ENCODE measurements at places on chromosomes 16 and 17.

DNA sequence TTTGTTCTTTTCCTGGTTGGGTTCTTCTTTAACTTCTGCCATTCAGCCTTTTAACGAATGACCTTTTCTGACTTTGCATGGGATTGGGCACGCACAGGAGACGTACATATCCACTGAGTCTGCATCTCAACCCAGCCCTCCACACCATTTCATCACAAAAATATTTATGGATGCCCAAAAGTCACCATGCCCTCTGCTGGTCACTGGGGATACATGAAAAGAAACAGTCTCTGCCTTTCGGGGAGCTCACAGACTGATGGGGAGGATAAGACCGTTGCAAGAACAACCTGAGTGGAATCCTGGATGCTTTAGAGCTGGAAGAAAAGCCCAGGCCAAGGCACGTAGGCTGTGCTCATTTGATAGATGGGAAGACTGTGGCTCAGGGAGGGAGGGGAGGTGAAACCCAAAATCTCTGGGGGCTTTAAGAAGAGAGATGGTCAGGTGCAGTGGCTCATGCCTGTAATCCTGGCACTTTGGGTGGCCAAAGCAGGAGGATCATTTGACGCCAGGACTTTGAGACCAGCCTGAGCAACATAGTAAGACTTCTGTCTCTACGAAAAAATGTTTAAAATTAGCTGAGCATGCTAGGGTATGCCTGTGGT, 7.9 kb upstream of the MT2A start:
- peak; percentile 62 for DNase-seq

GRCh38 chr16:72428681-72429376, 256.9 kb upstream of the PMFBP1 start:
- DNase-seq = no peak

DNA sequence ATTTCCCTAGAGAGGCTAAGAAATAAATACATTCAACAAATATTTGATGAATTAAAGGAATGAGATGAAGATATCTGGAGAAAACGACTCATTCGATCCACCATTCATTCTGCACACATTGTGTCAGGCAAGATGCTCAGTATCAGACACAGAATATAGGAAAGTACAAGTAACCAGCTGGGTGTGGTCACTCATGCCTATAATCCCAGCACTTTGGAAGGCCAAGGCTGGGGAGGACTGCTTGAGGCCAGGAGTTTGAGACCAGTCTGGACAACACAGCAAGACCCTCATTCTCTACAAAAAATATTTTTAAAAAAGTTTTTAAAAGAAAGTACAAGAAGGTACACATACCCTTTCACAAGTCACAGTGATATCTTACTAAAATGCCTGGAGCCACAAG, 42.3 kb downstream of the CRLF3 start:
- no peak for DNase-seq

GRCh38 chr17:35174835-35175334, 19.3 kb downstream of the SLC35G3 start:
- no peak for DNase-seq

GRCh38 chr16:76583945-76584344, 306.7 kb downstream of the CNTNAP4 start:
- no peak for DNase-seq

GRCh38 chr16:2971134-2971984, 2.2 kb downstream of the PAQR4 start:
- DNase-seq = no peak

All from suppressor macrophage treated with lipopolysaccharide for 1 hour (primary cell).